Mucosa of descending colon (tissue), 3 donors: ENCODE measurements at places on chromosomes 12 and 14. TPM values are rescaled to one million over a fixed set of nuclear protein-coding genes. Genes with fewer than 3 reads are reported as not detected.

Gene CCDC196
- total RNA-seq, result 2.1 TPM

DNA sequence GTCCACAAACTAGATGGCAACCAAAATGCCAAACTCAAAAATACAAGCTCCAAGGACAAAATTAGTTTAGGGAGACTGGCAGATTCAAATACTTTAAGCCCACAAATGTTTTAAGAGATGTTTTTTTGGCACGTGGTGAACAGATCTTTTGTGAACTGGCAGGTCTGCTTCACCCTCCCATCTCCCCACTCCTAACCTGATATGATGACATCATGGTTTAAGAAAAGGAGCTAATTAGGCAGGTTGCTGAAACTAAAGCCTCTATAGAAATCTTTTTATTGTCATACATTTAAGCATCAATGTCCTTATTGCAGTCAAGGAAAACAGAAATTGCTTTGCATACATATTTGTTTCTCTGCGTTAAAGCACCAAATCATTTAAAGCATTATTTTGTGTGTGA lies 5.8 kb downstream of the LRIG3 start:
- no peak for DNase-seq

DNA sequence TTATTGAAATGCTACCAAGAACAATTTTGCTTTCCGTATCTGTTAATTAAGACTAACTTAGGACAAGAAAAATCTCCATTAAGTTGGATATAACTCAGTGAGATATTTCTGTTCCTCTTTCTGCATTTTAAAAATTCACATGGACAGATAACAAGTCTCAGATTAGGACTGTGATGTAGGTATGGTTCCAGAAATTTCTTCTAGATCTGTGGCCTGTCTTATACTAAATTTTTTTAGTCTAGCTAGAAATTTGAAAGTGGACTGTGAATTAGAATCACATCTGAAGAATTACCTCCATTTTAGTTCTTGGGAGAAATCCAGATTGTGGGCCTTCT lies 41.6 kb downstream of the USP15 start:
- no peak for DNase-seq

Gene CCDC175
- total RNA-seq, result 1.6 TPM

DNA sequence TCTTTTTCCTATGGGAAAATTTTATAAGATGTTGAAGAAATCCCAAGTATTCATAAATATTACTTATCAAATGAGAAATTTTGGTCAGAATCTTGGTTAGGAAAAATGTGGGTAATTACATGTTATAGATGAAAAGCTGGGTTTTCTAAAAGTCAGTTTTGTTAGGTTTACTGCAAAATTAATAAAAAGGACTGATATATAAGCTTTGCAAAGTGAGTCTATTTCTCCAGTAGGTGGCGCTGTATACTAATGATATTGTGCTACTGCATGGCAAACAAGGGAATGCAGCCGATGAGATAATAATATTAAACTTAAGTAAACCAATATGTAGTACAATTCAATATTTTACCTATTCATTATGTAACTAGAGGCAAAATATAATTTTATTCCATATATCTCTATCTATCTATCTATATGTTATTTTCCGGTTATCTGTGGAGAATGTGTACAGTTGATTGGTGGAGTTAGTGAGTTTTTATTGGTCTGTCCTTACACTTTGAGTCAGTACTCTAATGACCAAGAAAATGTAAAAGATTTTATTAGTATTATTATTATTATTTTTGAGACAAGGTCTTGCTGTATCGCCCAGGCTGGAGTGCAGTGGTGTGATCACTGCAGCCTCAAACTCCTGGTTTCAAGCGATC lies 32.9 kb downstream of the MIPOL1 start:
- DNase-seq, result no peak

- DNase-seq, result no peak
Measured at GRCh38 chr14:97196336-97196735, 399.2 kb downstream of the VRK1 start.

DNA sequence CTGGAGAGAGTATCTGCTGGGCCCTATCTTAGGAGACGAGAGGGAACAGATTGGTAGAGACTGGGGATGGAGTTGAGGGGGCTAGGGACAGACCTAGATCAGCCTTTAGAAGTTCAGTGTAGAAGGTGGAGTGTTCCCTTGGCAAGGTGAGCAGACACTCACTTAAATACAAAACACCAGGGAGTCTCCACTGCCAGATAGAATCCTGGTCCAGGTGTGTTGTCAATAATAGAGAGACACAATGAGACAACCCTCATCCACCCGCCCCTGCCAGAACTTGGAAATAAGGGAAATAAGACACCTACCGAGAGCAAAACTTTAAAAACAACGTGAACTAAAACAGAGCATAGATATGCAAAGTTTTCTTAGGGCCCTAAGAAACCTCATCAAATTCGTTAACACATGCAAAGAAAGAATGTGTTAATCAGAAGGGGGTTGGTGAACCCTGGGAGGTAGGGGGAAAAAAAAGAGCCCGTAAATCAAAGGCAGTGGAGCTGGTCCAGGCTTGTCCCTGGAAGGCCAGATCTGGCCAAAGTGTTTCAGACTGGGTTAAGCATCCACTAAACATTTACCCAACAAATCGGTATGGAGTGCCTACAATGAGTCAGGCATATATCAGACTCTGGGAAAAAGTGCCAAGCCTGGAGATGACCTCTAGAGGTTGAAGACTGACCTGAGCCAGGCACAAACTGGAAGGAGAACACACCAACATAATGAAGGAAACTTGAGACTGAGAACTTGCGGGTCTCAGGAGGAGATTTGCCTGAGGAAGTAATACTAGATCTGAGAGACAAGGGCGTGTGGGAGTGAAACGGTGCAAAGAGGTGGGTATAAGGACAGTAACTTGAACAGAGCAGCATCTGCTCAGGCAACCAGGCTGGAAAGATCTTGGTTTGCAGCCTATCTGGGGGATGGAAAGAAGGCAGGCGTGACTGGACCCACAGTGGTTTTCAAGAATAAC lies 37.0 kb upstream of the OTX2 start:
- no peak for DNase-seq

GRCh38 chr12:131260954-131261353 lies 307.2 kb downstream of the ADGRD1 start:
- no peak for DNase-seq

- no peak for DNase-seq
Measured at GRCh38 chr12:685388-685787, 22.1 kb upstream of the NINJ2 start.

DNA sequence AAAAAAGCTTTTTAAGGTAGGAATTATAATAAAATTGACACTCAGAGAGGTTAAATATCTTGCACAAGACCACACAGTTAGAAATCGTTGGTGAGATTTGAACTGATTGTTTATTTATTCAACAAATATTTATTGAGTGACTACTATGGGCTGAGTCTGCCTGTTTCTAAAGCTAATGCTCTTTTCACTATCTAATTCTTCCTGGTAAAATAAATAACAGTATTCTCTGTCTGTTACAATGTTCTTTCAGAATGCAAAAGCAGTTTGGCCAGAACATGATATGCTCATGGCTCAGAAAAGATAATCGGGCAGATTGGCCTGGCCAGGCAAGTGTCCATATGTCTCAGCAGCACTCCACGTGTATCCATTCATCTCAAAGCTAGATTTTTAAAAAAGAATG lies 82.0 kb downstream of the BTG1 start:
- no peak for DNase-seq

Gene CD9
- total RNA-seq, result 672 TPM

DNA sequence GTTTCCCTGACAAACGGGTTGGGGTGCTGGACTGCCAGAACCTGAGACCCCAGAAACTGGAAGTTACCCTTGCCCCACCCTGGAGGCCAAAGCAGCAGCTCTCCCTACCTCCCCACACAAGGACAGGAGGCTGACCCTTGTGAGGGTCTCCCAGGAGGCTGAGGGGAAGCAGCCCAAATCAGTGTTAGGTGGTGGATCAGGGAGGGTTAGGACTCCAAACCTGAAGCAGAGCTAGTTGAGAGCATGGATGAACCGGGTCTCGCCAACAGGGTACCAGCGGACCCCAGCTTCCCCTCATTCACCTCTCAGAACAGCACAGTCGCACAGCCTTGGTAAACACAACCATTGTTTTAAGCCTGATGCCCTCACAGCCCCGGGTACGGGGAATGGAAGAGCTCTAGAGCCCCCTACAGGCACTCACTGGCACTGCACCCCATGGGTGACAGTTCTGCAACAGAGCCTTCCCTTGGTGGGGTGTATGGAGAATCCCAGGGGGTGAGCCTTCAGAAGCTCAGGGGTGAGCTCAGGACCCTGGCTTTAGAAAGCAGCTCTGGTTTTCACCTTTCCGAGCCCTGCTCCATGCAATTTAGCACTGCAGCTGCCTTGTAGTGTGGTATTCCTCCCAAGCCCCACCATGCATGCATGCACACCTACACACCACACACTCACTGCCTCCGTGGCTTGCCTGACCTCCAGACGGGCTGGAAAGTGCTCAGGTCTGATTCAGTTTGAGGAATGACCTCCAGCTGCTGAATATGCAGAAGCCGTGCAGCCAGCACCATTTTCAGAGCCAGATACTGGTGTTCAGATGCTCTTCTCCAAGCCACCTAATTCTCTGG lies 11.2 kb downstream of the ESRRB start:
- no peak for DNase-seq

- DNase-seq, result no peak
Measured at GRCh38 chr14:56590535-56590960, 10.9 kb downstream of the TMEM260 start.

Gene KRT83
- total RNA-seq, result not detected

Gene TAS2R30
- total RNA-seq, result 3.5 TPM

Gene INSM2
- total RNA-seq, result not detected

Gene TAS2R8
- not detected for total RNA-seq

DNA sequence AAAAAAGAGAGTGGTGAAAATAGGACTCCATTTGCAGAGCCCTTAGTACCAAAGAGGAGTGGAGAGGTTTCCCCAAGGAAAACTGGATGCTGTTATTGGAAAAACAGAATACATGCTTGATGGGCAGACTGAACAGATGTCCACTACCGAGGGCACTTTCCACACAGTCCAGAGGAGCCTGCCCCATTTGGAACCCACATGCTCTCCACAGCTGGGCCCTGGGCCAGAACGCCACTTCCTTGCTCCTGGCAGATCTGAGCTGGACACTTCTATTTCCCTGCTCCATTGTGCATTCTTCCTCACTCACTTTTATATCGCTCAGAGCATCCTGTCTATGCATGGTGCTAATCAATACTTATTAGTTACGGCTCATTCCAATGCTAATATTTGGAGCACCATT lies 249.9 kb downstream of the SLC15A4 start:
- no peak for DNase-seq

- DNase-seq, result no peak
Measured at GRCh38 chr12:1204581-1205121, 213.6 kb downstream of the ERC1 start.

DNA sequence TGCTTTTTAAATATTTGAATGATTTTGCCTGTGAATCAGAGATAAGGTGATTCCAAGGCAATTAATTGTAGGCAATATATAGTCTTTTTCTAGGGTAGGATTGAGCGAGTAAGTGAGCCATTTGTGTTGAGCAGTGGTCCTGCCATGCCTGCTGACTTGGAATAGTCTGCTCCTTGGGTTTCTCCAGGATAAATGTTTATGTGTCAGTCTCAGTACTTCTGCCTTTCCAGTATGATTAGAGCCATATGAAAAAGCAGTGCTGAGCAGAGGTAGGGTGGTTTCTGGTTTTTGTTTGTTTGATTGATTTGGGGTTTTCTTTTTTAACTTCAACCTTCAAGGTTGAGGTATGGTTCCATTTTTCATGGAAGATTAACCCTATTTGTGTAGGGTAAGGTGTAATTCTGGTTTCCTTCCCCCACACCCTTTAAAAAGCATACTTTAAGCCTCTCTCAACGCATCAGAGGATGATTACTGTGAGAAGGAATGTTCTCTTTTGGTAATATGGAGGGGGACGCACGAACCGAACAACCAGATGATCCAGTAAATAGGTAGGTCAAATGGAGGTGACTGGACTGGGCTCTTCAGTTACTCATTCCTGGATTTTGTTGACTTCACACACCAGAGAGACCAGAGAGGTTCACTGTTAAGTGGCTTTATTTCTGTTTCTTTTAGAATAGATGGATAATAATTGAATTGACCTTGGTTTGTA lies 22.7 kb downstream of the FRMD6 start:
- no peak for DNase-seq

DNA sequence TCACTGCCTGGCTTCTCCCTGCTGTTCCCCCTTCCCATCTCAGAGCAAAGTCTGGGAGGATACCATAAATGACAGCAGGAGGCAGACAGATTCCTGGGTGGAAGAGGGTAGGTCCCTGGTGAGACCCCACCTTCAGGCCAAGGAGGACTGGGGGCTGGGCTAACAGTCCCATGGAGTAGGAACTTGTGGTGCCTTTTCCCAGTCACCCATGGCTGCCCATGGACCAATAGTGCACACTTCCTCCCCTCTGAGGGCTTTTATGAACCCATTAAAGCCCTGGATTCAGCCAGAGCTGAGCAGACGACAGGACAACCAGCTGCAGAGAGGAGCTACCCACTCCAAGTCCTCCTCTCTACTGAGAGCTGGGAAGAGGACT lies 36.6 kb upstream of the OR5AU1 start:
- DNase-seq, result no peak

DNA sequence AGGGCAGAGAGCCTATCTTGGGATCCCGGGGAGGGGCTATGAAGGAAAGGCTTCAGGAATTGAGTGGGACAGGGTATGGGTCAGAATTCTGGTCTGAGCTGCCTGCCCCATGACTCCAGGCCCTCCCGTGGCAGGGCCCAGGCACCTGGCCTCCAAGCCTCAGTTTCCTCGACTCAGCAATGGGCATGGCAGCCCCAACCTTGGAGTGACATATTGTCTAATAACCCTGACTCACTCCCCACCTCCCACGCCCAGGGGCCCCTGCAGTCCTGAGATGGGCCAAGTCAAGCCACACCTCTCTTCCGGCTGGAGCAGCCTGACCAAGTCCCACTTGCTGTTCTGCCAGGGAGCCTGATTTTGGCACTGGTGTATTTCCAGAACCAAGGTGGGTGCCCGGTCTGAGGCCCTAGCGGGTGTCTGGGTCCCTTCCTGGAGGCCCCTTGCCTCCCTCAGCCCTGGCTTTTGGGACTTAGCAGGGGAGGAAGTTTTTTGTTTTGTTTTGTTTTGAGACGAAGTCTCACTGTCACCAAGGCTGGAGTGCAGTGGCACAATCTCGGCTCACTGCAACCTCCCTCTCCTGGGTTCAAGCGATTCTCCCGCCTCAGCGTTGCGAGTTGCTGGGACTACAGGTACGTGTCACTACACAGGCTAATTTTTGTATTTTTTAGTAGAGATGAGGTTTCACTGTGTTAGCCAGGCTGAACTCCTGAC lies 40.3 kb upstream of the RCOR1 start:
- DNase-seq, result peak; percentile 76

- no peak for DNase-seq
Measured at GRCh38 chr12:97274386-97274785, 188.2 kb upstream of the RMST start.
